ENCODE measurements at places on chromosomes 7 and 10.

DNA sequence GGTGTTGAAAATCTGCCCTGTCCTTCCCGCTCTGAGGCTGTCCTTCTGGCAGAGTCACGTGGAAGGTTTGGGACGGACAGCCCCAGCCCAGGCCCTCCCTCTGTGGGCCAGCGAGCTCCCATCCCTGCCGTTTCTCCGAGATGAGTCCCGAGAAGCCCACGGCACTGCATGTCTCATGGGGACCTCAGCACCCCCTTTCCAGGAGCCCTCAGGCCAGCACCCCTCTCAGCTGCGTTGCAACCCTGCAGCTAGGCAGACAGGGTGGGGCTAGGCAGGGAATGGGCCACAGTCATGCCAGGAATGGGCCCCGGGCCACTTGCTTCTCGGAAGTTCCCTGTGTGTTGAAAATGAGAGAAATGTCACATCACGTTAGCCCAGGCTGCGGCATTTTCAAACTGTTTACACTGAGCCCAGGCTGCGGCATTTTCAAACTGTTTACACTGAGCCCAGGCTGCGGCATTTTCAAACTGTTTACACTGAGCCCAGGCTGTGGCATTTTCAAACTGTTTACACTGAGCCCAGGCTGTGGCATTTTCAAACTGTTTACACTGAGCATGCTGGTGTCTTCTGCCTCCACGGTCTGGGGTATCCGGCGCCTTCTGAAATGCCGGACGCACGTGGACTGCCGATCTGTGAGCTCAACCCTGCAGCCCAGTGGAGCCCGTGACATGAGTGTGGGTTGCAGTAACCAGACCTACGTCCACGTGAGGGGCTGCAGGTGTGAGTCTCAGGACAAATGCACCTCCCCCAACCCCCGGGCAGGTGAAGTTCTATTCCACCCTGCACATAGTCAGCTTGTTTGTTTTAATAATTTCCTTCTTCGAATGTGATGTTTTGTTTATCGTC, 42.6 kb downstream of the FAM20C start:
- DNase-seq, result no peak

- DNase-seq, result no peak
Observed at GRCh38 chr7:88201305-88201704, 18.5 kb downstream of the SRI start.

DNA sequence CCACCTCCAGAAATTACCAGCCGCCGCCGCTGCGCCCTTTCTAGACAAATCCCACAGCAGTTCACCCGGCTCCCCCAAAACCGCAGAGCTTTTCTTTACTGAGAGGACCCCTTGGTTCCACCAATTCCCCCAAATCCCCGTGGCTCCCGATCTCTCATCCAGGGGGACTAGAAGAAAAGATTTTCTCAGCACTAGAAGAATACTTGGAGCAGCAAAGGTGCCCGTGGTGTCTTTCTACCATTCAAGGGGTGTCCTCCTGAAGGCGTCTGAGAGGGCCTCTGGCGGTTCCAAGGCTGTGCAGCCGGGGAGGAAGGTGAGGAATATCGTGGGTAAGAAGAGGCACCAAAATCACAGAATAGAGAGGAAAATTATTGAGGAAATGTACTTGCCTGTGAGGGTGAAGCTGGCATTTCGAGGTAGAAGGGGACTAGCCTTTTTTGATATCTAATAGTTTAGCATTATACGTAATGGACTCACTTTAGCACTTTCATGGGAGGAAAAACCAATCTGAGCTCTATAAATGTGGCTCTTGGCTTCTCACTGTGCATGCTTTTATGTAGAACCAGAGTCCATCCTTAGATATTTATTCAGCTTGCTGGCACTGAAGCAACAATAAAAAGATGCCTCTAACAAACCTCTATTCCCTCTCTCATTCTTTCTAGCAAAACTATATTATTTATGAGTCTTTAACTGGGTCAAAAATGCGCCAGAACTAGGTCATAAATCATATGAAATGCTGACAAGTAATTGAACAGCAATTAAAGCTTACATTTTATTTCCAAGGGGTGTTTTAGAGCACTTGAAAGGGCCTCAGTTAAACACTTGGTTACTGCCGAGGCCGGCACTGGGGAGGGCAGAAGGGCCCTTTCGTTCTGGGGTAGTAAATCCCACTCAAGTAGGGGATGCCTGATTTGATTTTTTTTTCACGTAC, 13.8 kb upstream of the HOXA2 start:
- DNase-seq, result no peak

DNA sequence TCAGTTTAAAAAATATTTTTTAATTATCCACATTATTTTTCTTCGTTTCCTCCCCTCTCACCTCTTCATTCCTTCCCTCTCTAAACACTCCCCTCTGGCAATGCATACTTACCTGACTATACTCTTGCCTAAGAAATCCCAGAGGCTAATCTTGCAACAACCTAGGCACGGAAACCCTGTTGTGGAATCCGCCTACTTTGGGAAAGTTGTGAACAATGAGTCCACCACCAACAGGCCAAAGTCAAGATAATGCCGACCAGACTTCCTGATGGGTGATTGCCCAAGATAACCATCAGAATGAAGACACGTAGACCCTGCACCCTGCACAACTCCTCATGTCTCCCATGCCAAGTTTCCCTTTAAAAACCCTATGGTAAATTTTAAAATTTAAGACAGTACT, 521.5 kb downstream of the KIF20B start:
- peak; percentile 84 for DNase-seq

- DNase-seq, result peak; percentile 87
Observed at GRCh38 chr7:129845178-129845971, 107.4 kb downstream of the UBE2H start.

GRCh38 chr10:100168313-100168643, 17.6 kb downstream of the ERLIN1 start:
- DNase-seq, result no peak

GRCh38 chr10:86071758-86072157, 294.8 kb downstream of the GRID1 start:
- DNase-seq, result no peak

GRCh38 chr10:13321576-13321975, 21.7 kb upstream of the PHYH start:
- DNase-seq, result no peak

DNA sequence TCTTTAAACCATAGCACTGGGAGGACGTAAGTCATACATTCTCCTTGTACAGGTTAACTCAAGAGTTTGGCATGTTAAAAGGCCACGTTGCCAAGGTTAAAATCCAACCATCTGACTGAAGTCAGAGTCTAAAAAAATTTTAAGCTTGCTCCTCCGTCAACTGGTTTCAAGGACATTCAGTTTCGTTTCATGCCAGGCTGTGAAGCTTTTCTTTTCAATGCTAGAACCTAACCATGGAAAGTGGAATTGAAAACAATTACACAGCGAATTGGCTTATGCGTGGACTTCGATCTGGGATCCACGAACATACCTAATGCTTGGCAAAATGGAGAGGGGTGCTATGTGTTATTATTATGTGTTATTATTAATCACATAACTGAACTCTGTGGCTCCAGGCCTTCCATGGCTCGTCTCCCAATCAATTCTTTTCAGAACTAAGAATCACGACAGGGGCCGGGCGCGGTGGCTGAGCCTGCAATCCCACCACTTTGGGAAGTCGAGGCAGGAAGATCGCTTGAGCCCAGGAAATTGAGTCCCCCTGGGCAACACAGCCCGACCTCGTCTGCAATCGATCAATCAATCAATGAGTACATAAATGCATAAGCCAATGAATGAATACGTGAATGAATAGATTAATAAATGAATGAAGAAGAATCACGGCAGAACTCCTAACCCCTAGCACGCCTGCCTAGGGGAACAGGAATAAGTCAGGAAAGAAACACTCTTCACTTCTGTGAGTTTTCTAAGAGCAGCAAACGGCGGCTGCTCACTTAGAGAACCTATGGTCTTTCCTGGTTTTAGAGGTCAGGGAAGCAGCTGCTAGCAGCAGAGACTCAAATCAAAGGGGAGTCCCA, 733 bp upstream of the ARL5B start:
- DNase-seq, result peak; percentile 72
